ENCODE measurements at places on chromosomes 13 and 19.
A peak's percentile ranks its signal among the peaks of the same experiment; 100 is the strongest.

- no peak for DNase-seq
These were observed 42.2 kb upstream of the RCBTB2 start for GRCh38 chr13:48575031-48575430.

DNA sequence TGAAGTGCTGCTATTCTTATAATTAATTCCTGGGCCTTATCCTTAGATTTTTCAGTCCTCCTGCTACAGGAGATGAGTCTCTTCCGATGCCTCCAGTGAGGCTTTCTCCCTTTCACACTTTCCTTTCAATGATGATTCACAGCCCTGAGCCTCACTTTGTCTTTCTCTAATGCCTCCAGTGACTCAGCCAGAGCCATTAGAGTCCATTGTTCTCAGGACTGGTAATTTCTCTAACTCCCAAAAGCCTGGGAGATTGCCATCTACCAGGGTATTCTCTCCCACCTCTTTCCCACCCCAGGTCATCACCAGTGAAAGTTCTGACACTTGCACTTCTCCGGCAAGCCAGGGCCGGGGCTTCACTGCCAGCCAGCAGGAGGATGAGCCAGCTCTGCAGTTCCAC, 49.6 kb upstream of the ARGLU1 start:
- peak; percentile 46 for DNase-seq

DNA sequence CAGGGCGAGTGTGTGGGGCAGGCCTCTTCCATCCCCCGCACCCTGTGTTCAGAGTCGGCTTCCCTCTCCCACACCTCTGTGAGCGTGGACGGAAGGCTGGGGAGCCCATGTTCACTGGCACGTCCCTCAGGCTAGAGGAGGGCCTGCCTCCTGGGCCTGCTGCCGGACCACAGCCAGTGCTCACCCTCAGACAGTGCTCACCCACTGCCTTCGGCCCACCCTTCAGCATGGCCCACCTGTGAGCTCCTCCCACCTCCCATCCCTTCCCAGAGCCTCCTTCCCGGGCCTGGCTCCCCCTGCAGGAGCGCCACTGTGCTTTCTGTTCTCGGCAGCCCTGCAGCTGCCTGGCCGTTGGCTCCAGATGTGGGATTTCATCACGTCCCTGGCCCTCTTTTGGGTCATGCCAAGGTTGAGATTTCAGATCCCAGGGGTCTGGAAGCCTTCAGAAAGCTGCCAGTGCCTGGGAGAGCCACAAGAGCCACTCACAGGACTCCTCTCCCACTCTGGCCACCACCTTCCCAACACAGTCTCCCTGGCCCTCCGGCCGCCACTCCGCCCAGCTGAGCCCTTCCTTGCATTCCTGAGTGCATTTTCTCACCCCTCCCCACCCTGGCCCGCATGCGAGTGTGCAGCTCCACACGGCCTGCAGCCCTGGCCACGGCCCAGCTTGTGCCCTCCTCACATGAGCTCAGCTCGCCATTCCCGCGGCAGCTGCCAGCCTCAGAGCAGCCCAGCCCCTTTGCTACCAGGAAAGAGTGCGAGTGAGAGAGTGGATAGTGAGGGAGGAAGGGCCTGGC, 25.3 kb downstream of the CAPN12 start:
- peak; percentile 96 for DNase-seq

- no peak for DNase-seq
These were observed 95.6 kb upstream of the ZNF98 start for GRCh38 chr19:22517496-22518411.

- no peak for DNase-seq
These were observed 196.1 kb upstream of the MAB21L1 start for GRCh38 chr13:35672611-35673010.

DNA sequence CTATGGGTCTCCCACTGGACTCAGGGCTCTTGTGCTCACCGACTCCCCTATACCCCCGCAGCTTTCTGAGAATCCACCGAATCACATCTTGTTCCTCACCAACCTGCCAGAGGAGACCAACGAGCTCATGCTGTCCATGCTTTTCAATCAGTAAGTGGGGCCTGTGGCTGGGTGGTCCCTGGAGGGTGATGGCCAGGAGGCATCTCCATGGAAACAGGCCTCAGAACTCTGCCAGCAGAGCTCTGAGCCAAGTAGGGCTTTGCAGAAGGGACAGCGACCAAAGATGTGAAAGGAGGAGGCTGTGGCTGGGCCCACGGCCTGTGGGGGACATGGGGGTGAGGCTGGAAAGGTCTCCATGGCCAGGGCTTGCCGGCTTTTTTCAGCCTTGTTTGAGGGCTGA, 11.8 kb upstream of the MIA start:
- peak; percentile 17 for DNase-seq

- DNase-seq: no peak
These were observed 121.4 kb upstream of the RFC3 start for GRCh38 chr13:33696530-33696929.

DNA sequence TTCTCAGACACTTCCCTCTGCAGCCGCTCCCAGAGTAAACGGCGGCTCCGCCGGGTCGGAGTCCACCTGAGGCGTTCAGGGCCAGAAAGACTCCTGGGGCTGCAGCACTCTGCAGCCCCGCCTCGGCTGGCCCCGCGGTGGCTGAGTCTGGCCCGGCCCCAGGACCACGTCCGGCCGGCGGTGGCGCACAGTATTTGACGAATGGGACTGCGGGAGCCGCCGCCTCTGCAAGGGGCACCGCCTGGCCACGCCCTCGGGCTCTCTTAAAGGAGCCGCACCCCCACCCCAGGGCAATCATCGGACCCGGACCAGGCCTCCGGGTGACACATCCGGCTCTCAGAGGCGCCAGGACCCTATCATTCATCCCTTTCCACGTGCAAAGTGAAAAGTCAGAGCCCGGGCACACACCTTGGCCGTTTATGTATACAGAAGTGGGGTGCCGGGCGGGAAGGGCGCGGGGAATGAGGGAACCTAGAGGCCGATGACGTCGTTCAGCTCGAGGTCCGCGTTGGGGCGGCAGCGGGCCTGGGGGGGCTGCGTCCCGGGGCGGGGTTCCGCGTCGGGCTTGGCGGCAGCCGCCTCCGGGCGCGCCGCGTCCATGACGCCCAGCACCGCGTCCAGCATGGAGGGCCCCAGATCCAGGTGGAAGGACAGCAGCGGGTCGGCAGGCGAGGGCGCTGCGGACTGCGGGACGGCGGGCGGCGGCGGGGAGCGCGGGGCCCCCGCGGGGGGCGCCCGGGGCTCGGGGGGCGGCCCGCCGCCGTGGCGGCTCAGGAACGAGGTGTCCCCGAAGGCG, 1.2 kb upstream of the LENG9 start:
- peak; percentile 98 for DNase-seq

GRCh38 chr19:45800070-45800553, 7.5 kb upstream of the DMWD start:
- DNase-seq: peak; percentile 91

GRCh38 chr19:54905803-54906511, at the start of gene NCR1:
Gene NCR1, plus strand, starts transcription at chr19:54906148. Its CDS starts 40 bp downstream, at chr19:54906188.
- peak; percentile 34 for DNase-seq

- no peak for DNase-seq
These were observed 33.0 kb downstream of the GPX4 start for GRCh38 chr19:1136621-1137317.

DNA sequence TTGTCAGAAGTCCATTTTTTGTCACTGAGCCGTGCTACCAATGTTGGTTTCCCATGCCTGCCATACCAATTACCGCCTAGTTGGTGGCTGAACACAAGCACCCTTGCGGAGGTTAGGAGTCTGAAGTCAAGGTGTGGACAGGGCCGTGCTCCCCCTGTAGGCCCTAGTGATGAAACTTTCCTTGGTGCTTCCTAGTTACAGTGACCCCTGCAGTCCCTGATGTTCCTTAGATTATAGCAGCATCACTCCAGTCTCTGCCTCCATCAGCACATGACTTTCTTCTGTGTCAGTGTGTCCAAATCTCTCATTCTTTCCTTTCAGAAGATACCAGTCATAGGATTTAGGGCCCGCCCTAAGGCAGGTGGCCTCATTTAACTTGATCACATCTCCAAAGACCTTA, 99.0 kb downstream of the MYO16 start:
- DNase-seq: no peak

DNA sequence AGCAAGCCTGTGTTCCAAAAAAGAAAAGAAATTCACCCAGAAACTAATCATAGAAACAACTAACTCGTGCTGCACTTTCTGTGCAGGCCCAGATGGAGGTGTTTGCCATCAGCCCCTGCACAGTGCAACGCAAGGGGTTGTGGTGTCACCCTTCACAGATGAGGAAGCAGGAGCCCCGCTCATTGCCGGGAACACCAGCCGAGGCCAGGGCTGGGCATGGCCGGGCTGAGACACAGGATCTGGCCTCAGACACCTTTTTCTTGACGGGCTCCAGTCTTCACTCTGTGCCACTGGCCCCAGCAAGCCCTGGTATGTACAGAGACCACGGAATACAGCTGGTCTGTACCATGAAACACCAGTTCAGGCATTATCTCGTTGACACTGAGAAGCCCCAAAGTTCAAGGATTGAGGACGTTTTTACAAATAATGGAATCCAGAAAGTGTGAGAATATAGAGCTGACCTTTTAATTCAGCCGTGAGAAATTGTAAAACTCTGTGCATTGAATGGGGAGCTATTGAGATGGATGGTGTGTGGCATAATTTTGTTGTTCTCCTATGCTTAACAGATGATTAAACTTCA, 43.2 kb downstream of the CUL4A start:
- DNase-seq: no peak

- DNase-seq: peak; percentile 42
These were observed 374.0 kb downstream of the IRS2 start for GRCh38 chr13:109412283-109412901.

GRCh38 chr13:105914291-105915036, 621.0 kb downstream of the EFNB2 start:
- peak; percentile 22 for DNase-seq

DNA sequence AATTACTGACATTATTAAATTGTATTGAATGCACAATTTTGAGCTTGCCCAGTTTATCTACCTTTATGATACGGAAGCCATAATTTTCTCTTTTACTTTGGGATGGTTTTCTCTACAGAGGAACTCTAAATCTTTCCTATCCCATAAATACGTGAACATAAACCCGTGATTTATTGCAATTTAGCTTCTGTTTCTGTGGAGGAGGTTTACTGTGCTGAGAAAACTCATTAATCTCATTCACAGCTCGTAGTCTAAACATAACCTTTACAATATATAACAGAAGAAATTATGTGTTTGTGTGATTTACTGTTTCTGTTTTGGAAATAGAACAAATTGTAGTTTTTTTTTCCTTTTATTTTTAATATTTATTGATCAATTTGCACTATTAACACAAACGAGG, 207.1 kb upstream of the PCDH9 start:
- no peak for DNase-seq

GRCh38 chr19:48493718-48494401, 17.8 kb downstream of the LMTK3 start:
- DNase-seq: peak; percentile 92

GRCh38 chr13:24911133-24911908, 147.4 kb downstream of the RNF17 start:
- no peak for DNase-seq

GRCh38 chr13:89783221-89783755, 1564.2 kb upstream of the MIR17HG start:
- DNase-seq: no peak

GRCh38 chr19:12944104-12944674, 1.5 kb upstream of the RAD23A start:
- peak; percentile 50 for DNase-seq

DNA sequence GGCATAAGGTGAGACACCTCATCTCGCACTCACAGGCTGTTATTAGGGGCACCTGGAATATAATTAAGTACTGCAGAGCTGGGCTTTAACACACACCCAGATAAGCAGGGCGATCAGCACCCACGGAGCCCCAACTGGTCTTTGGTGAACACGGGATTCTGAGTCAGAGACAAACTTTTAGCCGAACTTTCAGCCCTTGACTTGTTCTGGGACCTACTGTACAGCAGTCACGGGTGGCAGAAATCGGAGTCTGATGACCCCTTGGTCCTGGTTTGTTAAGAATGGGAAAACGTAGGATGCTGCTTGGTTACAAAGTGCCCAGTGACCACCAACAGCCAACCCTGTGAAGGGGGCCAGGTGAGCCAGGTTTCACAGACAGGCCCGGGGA, 9.0 kb downstream of the SH3GL1 start:
- DNase-seq: peak; percentile 93

- DNase-seq: no peak
These were observed 33.1 kb downstream of the RGCC start for GRCh38 chr13:41490371-41491015.

GRCh38 chr13:99193152-99193551, 7.5 kb upstream of the UBAC2 start:
- DNase-seq: no peak

DNA sequence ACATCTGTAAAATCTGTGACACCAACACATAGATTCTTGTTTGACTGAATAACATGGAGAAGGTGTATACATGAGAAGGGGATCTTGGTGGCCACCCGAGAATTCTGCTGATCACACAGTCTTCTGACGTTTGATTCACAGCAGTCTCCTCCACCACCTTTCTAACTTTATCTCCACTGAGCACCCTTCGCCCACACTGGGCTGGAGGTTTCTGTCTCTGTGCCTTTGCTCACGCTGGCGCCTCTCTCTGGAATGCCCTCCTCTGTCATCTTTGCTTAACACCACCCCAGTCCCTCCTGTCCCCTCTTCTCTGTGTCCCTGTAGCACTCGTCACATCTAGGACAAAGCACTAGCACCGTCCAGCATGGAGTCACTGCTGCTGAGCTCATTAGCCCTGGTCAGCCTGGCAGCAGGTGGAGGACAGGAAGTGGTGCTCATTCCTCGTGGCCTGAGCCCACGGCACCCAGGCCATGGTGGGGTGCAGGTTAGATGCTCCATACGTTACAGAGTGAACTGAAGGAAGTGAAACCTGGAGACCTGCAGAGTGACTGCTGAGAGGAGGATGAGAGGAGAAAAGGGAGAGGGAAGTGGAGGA, 384.6 kb downstream of the UQCRFS1 start:
- DNase-seq: no peak

DNA sequence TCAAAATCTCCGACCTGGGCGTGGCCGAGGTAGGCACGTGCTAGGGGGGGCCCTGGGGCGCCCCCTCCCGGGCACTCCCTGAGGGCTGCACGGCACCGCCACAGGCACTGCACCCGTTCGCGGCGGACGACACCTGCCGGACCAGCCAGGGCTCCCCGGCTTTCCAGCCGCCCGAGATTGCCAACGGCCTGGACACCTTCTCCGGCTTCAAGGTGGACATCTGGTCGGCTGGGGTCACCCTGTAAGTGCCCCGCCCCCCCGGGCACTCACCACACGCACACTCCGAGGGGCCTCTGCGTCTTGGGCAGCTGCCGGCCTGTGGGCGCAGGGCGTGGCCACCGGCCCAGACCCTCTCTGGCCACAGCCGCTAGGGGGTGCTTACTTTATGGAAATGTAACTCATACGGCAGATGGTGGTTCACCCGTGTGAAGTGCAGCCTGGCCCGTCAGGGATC, 14.9 kb downstream of the STK11 start:
- no peak for DNase-seq

DNA sequence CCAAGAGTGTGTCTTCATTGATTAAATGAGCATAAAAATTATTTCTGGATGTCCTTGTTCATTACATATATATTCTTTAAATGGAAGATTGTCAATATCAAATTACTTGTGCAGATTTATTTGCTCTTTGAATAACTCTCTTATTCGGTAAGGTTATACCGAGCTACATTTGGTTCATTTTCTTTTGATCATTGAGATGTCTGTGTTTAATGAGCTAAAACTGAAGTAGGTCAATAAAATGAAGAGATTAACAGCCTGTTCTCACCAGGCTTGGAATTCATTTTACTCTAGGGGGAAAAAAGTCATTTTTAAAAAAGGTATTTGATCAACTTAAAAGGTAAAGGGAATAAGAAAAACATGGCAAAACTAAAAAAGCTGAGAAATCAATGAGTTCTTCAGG, 10.6 kb downstream of the GPC5 start:
- DNase-seq: peak; percentile 58

- DNase-seq: no peak
These were observed 7.2 kb downstream of the SIN3B start for GRCh38 chr19:16836115-16837034.

Data from osteoblast (primary cell).